ENCODE measurements at places on chromosomes 16 and 17. TPM values are rescaled to one million over a fixed set of nuclear protein-coding genes. Genes with fewer than 3 reads are reported as not detected.

PLA2G10 gene
- 0.18 TPM for polyA plus RNA-seq

TBC1D3H gene
- not detected for polyA plus RNA-seq

NPTX1 gene
- polyA plus RNA-seq = 0.08 TPM

CLDN9 gene
- polyA plus RNA-seq = not detected

NHLRC4 gene
- polyA plus RNA-seq = 0.96 TPM

CDRT15 gene
- not detected for polyA plus RNA-seq

MYH3 gene
- polyA plus RNA-seq = 0.65 TPM

PIPOX gene
- 0.62 TPM for polyA plus RNA-seq

KRTAP17-1 gene
- not detected for polyA plus RNA-seq

TBC1D3 gene
- not detected for polyA plus RNA-seq

DNA sequence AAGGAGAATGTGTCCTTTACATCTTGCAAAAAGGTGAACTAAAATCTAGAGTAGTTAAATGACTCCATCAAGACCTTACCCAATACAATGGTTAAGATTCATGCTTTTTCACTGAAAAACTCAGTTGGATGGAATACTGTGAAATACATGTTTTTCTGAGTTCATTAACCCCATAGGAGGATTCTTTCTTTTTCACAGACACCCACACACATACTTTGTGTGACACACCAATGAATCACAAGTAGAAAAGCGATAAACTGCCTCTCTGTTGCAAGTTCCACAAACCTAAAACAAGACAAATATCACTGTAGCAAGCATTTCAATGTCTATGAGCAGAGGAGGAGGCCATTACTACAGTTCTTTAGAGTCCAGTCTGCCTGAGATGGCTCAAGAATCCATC, 258.8 kb upstream of the CDH5 start:
- no peak for DNase-seq

- DNase-seq = peak; percentile 87
These were observed 1.1 kb upstream of the ZNF263 start for GRCh38 chr16:3282103-3282729.

DNA sequence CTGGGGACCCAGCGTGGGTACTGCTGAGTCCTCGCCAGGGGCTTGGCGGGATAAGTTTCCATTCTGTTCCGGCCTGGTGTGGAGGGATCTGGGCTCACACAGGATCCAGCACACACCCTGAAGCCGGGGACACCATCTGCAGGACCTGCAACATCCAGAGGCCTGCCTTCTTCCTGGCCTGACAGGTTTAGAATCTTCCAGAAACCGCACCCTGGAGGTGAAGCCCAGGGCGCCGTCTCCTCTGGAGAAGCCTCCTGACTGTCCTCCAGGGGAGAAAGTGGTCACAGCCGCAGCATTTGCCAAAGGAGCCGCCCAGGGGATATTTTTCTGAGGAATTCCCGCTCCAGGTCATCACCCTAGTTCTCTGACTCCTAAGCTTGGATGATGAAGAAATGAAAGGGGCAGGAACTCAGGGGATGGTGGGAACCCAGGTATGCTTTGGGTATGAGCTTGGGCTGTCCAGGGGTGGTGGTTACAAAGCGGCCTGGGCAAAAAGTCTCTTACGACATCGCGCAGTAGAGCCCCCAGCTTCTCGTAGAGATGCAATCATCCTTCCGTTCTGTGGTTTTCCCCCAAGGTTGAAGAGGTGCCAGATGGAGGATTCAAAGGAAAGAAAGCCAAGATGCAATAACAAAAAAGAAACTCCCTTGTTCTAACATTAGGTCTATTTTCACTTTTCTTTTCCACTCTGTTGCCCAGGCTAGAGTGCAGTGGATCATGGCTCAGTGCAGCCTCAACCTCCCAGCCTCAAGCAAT, 9.1 kb upstream of the CRISPLD2 start:
- DNase-seq = no peak

GRCh38 chr17:61970030-61970429, 42.2 kb upstream of the INTS2 start:
- DNase-seq = no peak

DNA sequence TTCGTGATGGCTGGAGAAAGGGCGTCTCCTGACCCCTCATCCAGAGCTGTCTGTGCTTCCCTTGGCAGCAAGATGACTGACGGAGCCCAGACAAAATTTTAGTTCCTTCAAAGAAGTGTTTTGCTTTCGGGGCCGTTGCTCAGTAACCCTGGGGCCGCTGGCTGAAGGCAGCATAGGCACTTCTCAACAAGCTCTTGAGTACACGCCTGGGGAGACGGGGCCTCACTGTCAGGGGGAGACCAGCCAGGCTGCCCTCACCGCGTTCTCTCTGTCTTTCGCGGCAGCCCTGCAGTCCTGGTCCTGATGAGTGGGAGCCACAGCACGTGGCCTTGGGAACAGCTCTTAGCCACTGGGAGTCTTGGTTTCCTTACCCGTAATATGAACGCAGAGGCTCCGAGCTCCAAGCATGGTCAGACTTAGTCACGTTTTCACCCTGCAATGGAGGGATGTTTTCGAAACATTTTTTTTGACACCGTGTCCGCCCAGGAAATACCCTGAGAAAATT, 86.0 kb downstream of the IRF8 start:
- DNase-seq = peak; percentile 9

- DNase-seq = peak; percentile 44
These were observed at the start of gene RPRML for GRCh38 chr17:46979147-46979863. TSS of gene RPRML (minus strand) at chr17:46979253. CDS start at chr17:46979007, 246 bp downstream.

DNA sequence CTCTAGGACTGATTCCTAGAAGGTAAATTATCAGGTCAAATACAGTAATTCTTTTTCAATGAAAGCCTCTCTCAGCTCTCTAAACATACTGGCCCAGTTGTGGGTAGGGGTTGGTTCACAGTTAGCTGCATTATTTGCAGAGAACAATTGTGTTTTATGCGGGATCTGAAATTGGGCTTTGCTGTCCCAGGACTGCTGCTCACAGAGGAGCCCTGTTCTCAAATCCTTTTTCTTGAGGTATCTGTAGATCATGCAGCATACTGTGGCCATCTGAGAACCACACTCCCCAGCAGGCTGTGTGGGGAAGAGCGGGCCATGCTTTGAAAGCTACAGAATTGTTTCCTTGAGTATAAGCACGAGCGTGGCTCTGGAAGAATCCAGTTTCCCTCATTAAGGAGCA, 17.5 kb downstream of the MTHFSD start:
- DNase-seq = no peak

DNA sequence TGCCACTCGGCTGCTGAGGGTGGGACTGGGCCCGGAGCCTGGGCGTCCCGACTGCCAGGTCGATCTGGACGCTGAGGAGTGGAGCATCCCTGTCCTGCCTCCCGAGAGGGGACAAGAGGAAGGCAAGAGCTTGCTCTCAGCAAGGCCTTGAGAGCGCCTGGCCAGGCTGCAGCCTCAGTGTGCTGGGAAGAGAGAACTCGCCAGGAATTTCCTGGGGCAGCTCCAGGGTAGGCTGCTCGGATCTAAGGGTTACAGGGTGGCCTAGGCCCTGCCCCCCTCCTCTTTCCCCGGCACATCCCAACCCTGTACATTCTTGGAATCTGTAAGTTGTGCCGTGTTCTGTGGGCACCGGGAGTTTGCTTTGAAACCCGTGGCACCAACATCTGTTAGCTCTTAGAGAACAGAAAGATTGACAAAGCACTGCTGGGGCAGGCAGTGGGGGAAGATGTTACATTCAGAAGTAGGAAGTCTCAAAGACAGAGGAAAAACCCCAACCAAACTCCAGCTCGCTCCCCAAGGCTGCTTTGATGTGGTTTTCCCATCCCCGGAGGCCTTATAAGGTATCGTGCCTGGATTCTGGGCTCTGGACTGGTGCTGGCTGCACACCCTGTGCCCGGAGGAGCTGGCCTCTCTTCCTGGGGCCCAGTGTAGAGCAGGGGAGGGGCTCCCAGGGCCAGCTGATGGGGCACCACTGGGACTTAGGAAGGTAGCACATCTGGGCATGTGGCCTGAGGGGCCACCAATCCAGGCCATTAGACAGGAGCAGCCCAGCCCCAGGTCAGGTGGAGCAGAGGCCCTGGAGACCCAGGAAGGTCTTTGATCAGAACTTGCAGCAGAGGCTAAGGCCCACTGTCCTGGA, 55.2 kb downstream of the NKD1 start:
- DNase-seq = no peak

GRCh38 chr16:48559462-48560211, 50.3 kb downstream of the N4BP1 start:
- no peak for DNase-seq

- peak; percentile 91 for DNase-seq
These were observed 4.6 kb upstream of the TAF15 start for GRCh38 chr17:35804658-35805192.

Measured in endothelial cell of umbilical vein (primary cell).